ENCODE measurements at places on chromosomes 5 and 9. TPM values are rescaled to one million over a fixed set of nuclear protein-coding genes. Genes with fewer than 3 reads are reported as not detected.

DNA sequence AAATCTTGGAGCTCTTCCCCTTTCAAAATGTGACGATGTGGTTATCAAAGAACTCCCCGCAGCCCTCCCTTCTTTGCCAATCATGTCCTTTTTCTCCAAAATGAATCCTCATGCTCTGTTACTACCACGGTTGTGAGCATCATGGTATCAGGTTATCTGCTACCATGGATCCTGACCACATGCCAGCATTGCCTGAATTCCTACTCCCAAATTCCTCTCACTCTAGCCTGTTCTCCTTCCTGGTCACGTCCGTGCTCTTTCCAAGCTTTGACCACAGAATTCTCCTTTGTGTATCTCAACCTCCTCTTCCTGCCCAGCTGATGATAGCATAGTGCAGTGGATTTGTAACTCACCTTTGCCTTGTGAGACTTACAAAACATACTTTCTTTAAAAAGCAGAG lies 59.5 kb upstream of the FBXL7 start:
- H3K4me1 ChIP-seq, result no peaks in the 10 kb centered on the region
- DNase-seq, result no peak
- H3K27me3 ChIP-seq, result no peaks in the 10 kb centered on the region
- H3K4me3 ChIP-seq, result no peak overlapping the region

DNA sequence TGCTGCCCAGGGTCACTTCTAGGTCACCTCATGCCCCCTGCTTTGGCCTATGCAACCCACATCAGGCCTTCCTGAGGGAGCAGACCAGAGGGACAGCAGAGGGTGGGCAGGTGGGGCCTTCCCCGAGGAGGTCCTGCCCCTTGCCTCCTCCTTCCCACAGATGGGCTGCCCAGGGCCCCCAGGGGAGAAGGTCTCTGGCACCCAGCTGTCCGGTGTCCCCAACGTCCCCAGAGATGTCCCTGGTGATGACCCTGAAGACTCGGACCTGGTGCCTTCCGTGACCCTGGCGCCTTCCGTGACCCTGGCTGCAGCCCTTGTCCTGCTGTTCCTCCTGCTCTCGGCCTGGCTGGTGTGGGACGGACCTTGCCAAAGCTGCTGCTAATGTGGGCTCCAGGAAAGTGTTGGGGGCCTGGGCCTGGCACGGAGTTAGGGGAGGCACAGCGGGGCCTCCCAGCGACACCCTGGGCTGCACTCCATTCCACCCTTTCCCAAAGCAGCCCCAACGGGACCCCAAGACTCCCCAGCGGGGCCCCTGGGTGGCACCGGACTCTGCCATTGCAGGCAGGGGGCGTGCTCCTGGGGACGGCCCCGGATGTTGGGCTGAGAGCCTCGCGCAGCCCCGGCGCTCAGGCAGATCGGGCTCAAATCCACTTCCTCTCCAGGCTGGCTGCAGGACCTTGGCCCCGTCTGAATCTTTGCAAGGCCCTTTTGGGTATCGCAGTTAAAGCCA lies 6.8 kb upstream of the SLC2A6 start:
- peaks cover 8% of the 10 kb centered on the region for H3K27me3 ChIP-seq
- H3K27ac ChIP-seq, result no peak overlapping the region
- no peaks in the 10 kb centered on the region for H3K36me3 ChIP-seq

DNA sequence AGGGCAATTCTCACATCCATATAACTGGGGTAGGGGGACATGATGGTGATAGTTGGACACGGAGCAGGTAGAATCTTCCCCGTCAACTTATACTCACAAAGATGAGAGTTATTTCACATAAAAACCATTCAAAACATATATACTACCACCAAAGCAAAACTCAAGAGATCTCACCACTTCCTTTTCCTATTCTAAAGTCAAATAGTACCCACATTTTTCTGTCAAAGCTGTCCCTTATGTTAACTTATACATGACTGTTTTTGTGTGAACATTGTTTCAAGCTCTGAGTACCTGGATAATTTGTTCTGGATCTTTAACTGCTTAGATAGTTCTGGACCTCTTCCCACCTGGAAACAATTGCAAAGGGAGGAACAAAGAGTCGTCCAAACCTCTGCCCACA lies 95.5 kb upstream of the MAN2A1 start:
- DNase-seq, result no peak
- no peaks in the 10 kb centered on the region for H3K36me3 ChIP-seq
- H3K4me1 ChIP-seq, result no peaks in the 10 kb centered on the region
- no peak overlapping the region for H3K4me3 ChIP-seq
- H3K27ac ChIP-seq, result no peak overlapping the region

ODF2 gene
- total RNA-seq, result 49.4 TPM

LRRC19 gene
- total RNA-seq, result not detected
